WTC11 (cell line): ENCODE measurements at places on chromosomes 2 and 18.

DNA sequence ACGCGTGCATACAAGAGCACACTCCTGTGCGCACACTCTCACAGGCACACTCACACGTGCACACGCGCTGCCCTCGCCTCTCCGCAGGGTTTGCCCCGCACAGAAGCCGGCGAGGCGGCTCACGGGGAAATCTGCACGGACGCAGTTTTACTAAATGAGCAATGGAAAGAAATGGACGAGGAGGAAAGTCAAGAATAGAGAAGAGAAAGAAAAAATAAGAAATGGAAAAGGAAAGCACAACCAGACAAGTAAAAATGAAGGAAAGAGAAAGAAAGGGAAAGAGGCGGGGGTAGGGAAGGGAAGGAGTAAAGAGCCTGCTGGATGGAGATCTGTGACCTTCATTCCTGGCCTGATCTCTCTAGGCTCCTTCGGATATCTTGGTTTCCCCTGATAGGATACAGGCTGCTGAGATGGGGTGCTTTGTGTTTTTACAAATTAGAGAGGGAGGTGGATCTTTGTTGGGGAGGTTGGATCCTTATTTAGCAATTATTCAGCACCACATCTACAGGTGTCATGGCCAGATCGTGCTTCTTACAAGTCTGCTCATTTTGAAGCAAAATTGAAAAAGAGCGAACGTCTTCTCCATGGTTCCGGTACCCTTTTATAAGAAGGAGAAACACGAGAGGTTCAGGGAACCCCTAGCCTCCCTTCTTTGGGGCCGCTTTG, 693 bp upstream of the LRP2 start:
- H3K4me3 ChIP-seq: peak overlapping the region; percentile 90
- H3K27me3 ChIP-seq: peaks cover 90% of the 10 kb centered on the region
- peaks cover 28% of the 10 kb centered on the region for H3K4me1 ChIP-seq
- no peaks in the 10 kb centered on the region for H3K36me3 ChIP-seq
- no peak for DNase-seq
- H3K27ac ChIP-seq: no peak overlapping the region

GRCh38 chr2:27164960-27165763, 16.4 kb downstream of the TCF23 start:
- peaks cover 9% of the 10 kb centered on the region; the same call in 1 of the 2 replicates for H3K36me3 ChIP-seq
- H3K4me3 ChIP-seq: no peak overlapping the region
- no peak for DNase-seq
- H3K27me3 ChIP-seq: no peaks in the 10 kb centered on the region

GRCh38 chr18:10076502-10077030, 162.8 kb downstream of the VAPA start:
- no peak overlapping the region for H3K27ac ChIP-seq
- no peak overlapping the region for H3K4me3 ChIP-seq
- no peak for DNase-seq
- no peaks in the 10 kb centered on the region; the same call in 1 of the 2 replicates for H3K27me3 ChIP-seq

DNA sequence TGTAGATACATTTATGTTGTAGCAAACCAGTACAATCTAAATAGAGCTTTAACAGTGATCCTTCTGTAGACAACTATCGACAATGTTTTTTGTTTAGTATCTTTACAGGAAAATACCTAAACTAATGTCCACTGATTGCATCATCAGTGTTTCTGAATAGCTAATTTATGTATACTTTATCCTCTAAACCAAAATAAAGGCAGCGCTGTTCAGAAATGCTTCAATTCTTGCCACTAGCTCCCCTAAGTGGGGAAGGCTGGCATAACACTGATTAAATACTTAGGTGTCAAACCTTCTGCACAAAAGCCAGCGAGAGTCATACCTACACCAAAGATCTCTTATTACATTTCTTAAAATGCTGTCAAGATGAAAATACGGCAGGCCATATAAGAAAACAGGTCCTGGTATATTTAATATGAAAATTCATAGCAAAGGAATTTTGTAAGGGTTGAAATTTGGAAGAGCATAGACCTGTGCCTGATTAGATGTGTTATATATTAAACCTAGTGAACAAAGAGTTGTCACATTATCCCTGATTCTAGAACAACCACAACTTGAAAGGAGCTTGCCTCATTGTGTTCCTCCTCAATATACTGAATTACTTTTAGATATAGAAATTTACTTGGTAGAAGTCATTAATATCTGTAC, 1693.4 kb upstream of the SLC39A10 start:
- DNase-seq: peak; percentile 20
- H3K27ac ChIP-seq: no peak overlapping the region
- H3K4me1 ChIP-seq: peaks cover 26% of the 10 kb centered on the region
- no peak overlapping the region for H3K4me3 ChIP-seq
- no peaks in the 10 kb centered on the region for H3K36me3 ChIP-seq
- H3K27me3 ChIP-seq: no peaks in the 10 kb centered on the region

DNA sequence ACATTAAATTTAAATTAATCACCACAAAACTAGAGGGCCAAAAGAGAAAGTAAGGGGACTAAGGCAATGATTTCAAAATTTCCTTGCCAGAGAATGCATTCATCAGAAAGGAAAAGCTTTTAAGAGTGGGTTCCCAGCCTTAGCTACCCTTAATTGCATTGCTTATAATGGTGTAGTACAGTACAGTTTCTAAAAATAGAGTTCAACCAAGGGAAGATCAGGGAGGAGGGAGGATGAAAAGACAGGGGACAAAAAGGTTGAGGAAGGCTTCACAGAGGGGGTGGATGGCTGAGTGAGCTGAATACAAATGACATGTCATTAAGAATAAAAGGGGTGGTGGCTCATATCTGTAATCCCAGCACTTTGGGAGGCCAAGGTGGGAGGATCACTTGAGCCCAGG, 119.9 kb downstream of the RBMS1 start:
- H3K36me3 ChIP-seq: no peaks in the 10 kb centered on the region
- peaks cover 88% of the 10 kb centered on the region for H3K4me1 ChIP-seq
- H3K27ac ChIP-seq: peak overlapping the region; percentile 37
- H3K27me3 ChIP-seq: no peaks in the 10 kb centered on the region
- no peak overlapping the region for H3K4me3 ChIP-seq

GRCh38 chr2:241895712-241896641, 26.4 kb downstream of the RTP5 start:
- H3K36me3 ChIP-seq: peaks cover 6% of the 10 kb centered on the region; the same call in 1 of the 2 replicates
- H3K27ac ChIP-seq: no peak overlapping the region
- no peak overlapping the region for H3K4me3 ChIP-seq
- DNase-seq: no peak

DNA sequence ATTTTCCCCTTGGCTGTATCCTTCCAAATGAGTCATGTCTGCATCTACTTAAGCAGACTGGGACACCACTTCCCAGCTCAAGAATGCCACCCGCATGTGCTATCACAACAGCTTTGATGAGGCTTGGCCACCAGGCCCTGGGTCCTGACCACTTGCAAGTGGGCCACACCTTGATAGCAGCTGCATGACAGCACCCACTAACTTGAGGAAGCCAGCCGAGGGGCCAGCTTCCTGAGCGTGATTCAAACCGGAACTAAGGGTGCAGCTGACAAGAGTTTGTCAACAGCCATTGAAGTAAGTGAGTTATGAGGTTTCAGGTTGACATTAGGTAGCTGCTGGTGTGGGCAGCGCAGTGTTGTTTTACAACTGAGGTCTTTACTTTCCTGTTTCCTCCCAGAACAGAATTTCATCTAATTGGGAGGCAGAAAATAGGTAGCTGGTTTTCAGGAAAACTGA, 54.4 kb downstream of the EPHA4 start:
- H3K36me3 ChIP-seq: no peaks in the 10 kb centered on the region
- no peak for DNase-seq
- H3K27ac ChIP-seq: no peak overlapping the region
- H3K4me1 ChIP-seq: peaks cover 30% of the 10 kb centered on the region
- H3K27me3 ChIP-seq: no peaks in the 10 kb centered on the region
- no peak overlapping the region for H3K4me3 ChIP-seq

- H3K4me3 ChIP-seq: no peak overlapping the region
- no peaks in the 10 kb centered on the region for H3K27me3 ChIP-seq
- no peaks in the 10 kb centered on the region for H3K4me1 ChIP-seq
Observed at GRCh38 chr2:71426721-71427120, 26.6 kb upstream of the DYSF start.

DNA sequence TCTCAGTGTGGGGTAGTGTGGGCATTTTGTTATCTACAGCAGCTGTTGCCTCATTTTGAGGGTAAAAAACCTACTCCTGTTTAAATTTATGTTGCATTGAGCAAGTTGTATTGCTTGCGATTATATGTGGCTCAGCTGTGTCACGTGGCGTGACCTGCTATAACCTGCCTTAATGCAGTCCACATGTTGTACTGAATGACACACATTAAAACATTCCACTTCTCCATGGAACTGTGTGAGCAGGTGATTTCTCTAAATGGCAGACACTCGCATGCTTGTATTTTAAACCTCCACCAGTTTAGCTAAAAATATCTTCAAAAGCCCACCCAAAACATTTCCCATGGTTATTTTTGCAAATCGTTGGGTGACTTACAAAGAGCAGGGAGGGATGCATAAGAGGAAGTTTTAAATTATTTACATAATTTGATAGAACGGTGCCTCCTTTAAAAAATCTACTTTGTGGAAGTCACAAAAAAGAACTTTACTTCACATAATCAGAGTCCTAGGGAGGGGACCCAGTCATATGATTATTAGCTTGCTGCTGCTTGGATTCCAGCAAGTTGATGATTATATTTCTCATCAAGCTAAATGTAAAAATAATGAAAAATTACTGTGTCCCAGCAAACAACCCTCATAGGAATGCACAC, 163.3 kb upstream of the ZEB2 start:
- H3K27ac ChIP-seq: no peak overlapping the region
- no peaks in the 10 kb centered on the region for H3K27me3 ChIP-seq
- peaks cover 9% of the 10 kb centered on the region for H3K4me1 ChIP-seq
- H3K36me3 ChIP-seq: no peaks in the 10 kb centered on the region
- H3K4me3 ChIP-seq: no peak overlapping the region
- no peak for DNase-seq

- H3K4me3 ChIP-seq: no peak overlapping the region
- H3K36me3 ChIP-seq: no peaks in the 10 kb centered on the region
- no peak for DNase-seq
- no peak overlapping the region for H3K27ac ChIP-seq
- no peaks in the 10 kb centered on the region for H3K4me1 ChIP-seq
- H3K27me3 ChIP-seq: no peaks in the 10 kb centered on the region
Observed at GRCh38 chr2:54894467-54894866, 155.8 kb downstream of the RTN4 start.

GRCh38 chr2:100803334-100803733, 16.6 kb upstream of the NPAS2 start:
- peaks cover 10% of the 10 kb centered on the region for H3K4me1 ChIP-seq
- H3K36me3 ChIP-seq: no peaks in the 10 kb centered on the region
- no peak overlapping the region for H3K4me3 ChIP-seq

DNA sequence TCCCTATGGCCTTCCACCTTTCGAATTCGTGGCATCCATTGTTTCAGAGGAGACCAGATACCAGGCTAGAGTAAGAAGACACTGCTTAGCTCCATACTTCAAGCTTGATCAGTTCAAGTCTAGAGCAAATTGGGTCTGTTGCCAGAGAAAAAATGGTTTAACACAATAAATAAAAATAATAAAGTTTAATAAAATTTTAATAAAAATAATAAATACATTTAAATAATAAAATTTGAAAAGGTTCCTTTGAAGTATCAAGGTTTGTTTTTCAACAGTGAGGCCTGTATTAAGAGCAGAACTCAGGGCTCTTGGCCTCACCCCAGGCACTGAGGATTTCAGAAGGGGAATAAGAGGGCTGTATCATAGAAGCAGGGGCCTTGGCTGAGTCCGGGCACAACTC, 105.6 kb upstream of the REV1 start:
- no peaks in the 10 kb centered on the region for H3K27me3 ChIP-seq
- no peaks in the 10 kb centered on the region for H3K36me3 ChIP-seq
- H3K27ac ChIP-seq: no peak overlapping the region
- H3K4me1 ChIP-seq: 0 out of 2 replicates have a peak, but pooled peaks cover 3% of the 10 kb centered on the region

DNA sequence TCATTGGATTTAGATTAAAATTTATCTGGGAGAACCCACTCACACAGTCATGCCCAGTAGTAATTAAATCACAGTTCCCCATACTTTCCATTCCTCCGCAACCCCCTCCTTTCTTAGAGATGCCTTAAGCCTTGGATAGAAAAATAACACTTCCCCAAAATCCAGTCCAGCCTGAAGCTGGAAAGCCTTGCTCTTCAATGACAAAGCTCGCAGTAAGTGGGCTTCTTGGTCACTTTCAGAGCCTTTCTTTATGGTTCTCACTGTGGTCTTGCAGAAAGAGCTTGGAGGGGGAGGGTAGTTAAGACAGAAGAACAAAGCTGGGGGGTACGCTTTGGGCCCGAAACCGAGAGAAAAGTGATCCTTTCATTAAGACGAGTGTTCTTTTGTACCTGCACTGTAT, 802.1 kb upstream of the POU3F3 start:
- peaks cover 28% of the 10 kb centered on the region for H3K4me1 ChIP-seq
- no peak overlapping the region for H3K4me3 ChIP-seq
- no peak overlapping the region for H3K27ac ChIP-seq
- no peaks in the 10 kb centered on the region for H3K36me3 ChIP-seq
- peaks cover 2% of the 10 kb centered on the region; the same call in 1 of the 2 replicates for H3K27me3 ChIP-seq
- DNase-seq: no peak

DNA sequence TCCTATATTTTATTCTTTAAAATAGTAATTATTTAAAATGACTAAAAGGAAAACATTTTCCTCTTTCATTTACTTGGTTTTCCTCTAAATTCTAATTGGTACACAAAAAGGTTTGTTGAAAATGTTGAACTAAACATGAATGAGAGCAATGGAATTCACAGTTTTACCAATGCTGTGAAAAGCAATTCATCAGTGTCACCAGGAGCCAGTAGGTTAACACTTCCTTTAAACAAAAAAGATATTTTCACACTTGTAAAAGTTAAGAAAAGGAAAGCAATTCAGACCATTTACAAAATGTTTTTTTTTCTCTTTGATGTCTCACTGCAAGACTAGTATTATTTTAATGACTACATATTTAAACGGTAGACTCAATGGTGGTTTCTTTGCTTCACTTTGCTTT, 341.6 kb downstream of the RIT2 start:
- peaks cover 30% of the 10 kb centered on the region for H3K4me1 ChIP-seq
- H3K27ac ChIP-seq: no peak overlapping the region
- H3K36me3 ChIP-seq: peaks cover 6% of the 10 kb centered on the region; the same call in 1 of the 2 replicates
- H3K27me3 ChIP-seq: no peaks in the 10 kb centered on the region
- DNase-seq: no peak

DNA sequence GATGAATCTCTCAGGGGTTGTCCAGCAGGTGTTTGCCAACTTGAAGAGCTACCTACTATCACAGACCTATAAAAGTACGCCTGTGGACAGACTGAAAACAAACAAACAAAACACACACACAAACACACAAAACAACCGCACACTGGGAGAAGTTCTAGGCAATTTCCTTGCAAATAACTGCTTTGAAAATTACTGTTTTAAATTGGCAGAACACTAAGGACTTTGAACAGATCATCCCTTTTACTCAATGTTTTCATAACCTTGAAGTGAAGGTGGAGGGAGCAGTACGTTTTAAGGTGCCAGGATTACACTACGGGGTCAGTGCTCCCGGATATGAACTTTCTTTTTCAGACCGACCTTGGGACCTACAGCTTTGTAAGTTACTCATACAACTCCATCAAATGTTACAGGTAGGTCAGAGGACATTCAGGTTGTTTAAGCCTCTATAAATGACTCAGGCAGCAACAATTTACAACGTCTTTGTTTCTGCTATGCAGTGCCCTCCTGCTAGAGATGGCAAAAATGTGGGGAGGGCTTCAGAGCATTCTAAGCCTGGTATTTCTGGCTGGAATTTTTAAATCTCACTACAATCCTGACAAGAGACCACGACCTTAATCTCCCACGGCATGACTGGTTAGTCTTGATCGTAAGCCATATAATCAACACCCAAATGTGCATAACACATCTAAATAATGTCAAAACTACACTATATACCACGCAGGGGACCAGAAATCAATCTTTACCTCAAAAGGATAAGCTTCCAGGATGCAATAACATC, 1.4 kb upstream of the SLC20A1 start:
- H3K36me3 ChIP-seq: peaks cover 26% of the 10 kb centered on the region
- peak overlapping the region; percentile 84 for H3K4me3 ChIP-seq
- peaks cover 17% of the 10 kb centered on the region for H3K27me3 ChIP-seq
- peaks cover 30% of the 10 kb centered on the region for H3K4me1 ChIP-seq
- DNase-seq: no peak
